Posterior vena cava (tissue), 2 donors: ENCODE measurements at places on chromosomes 4 and X.

GRCh38 chr4:114100288-114101031, 121.0 kb upstream of the ARSJ start:
- no peak for DNase-seq

- no peak for DNase-seq
These were observed 103.5 kb downstream of the SLC34A2 start for GRCh38 chr4:25759101-25759500.

DNA sequence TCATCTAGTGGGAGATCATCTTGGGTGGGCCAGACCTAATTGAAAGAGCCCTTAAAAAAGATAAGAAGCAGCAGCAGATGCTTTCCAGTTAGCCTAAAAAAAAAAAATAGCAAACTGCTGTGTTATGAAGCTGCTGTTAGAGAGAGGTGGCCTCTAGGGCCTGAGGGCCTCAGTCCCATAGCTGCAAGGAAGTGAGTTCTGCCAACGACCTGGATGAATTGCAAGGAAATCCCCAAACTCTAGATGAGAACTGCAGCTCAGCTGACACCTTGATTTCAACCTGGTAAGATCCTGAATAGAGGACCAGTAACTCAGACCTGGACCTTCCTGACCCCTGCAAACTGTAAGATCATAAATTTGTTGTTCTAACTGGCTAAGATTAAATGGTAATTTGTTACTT, 275.2 kb downstream of the TENM3 start:
- DNase-seq: no peak

GRCh38 chr4:10354225-10354624, 103.0 kb downstream of the ZNF518B start:
- no peak for DNase-seq

DNA sequence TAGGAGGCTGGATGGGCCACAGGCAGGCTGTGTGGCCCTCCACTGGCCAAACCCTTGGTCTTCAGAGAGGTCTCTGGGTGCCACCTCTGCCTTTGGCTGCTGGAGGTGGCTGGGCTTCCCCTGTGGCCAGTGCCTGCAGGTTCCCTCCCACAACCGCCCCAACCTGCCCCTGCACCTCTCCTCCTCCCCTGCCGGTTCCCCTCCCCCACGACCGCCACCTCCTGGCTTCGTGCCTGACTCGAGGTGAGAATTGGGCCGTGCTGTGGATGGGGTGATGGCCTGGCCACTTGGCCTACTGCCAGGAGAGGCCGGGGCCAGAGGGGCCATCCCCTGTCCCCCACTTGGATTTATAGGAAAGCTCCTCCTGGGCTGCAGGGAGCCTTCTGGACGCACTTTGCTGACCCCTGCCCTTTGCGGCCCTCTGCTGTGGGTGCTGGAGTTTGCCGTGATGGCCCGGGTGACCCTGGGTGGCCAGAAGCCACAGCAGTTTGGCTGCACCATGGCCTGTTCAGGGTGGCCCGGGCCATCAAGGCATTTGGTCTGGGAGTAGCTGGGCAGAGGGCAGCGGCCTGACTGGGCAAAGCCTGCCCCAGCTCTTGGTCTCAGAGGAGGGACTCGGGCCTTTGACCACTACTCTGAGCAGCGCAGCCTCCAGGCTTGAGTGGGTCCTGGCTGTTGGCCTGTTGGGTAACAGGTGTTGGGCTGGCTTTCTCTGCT, 3.8 kb downstream of the NAT8L start:
- peak; percentile 79 for DNase-seq

DNA sequence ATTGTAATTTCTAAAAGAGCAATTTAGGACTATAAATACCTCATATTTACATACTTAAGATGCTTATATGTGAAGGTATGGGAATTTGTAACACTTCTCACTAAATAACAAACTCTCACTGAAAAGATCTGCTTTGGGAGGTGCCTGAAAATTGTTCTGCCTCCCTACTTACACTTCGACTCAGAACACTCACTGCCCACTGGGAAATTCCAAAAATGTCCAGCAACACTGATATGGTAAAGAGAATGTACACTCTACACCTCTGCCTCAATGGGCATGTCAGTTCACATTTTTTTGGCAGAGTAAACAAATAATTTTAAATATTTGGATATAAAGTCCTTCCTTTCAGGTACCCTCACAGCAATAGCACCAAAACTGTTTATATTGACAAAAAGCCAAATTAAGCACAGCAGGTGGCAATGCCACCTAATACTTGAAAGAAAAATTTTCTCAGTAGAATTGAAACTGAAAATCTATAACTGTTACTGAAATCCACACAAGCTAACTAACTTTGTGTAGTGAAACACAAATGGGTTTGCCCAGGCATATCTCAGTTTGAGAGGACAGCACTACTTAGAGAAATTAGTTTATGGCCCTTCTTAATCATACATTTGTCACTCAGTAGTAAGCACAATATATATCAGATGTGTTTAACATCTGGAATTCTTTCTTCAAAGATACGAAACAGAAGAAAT, 67.1 kb downstream of the PRDM5 start:
- no peak for DNase-seq

DNA sequence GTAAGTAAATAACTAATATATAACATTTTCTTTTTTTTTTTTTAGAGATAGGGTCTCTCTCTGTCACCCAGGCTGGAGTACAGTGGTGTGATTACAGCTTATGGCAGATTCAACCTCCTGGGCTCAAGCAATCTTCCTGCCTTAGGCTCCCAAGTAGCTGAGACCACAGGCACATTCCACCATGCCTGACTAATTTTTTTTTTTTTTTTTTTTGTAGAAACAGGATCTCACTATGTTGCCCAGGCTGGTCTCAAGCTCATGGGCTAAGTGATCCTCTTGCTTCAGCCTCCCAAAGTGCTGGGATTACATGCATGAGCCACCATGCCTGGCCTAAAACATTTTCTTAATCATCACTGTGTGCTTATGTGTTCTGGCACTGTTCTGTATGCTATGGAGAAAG, 32.8 kb downstream of the MGARP start:
- DNase-seq: no peak
